Uterus (tissue), 4 donors: ENCODE measurements at places on chromosomes 12 and 14. TPM values are rescaled to one million over a fixed set of nuclear protein-coding genes. Genes with fewer than 3 reads are reported as not detected.
A peak's percentile ranks its signal among the peaks of the same experiment; 100 is the strongest.

Gene CCDC60
- total RNA-seq, result 2.4 TPM

GRCh38 chr12:79573820-79574219 is 116.9 kb downstream of the PAWR start:
- H3K4me3 ChIP-seq, result no peak overlapping the region
- H3K27me3 ChIP-seq, result no peaks in the 10 kb centered on the region
- no peaks in the 10 kb centered on the region for H3K4me1 ChIP-seq
- H3K27ac ChIP-seq, result no peak overlapping the region
- no peaks in the 10 kb centered on the region for H3K36me3 ChIP-seq
- DNase-seq, result no peak

DNA sequence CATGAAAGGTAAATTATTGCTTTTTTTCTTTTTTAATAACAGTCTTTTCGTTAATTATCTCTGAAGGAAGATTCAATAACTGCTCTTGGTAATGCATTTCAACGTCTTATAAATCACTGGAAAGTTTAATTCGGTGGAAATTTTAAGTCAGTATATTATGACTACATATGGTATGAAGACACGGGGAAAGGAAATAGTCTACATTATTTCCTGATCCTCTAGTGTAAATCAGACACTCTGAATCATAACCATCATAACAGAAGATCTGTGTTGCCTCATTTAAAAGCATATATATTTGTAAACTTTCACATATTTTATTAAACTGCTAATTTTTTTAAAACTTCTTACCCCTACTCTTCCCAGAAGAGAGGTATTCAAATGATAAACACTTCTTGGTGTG is 53.7 kb downstream of the EFCAB11 start:
- no peak for DNase-seq
- no peak overlapping the region for H3K27ac ChIP-seq
- H3K27me3 ChIP-seq, result no peaks in the 10 kb centered on the region
- H3K4me1 ChIP-seq, result no peaks in the 10 kb centered on the region

Gene ANKS1B
- total RNA-seq, result 62.6 TPM

GRCh38 chr12:109157986-109158385 is 41.6 kb downstream of the ACACB start:
- no peak overlapping the region for H3K4me3 ChIP-seq
- H3K27me3 ChIP-seq, result no peaks in the 10 kb centered on the region
- DNase-seq, result no peak
- H3K4me1 ChIP-seq, result no peaks in the 10 kb centered on the region

DNA sequence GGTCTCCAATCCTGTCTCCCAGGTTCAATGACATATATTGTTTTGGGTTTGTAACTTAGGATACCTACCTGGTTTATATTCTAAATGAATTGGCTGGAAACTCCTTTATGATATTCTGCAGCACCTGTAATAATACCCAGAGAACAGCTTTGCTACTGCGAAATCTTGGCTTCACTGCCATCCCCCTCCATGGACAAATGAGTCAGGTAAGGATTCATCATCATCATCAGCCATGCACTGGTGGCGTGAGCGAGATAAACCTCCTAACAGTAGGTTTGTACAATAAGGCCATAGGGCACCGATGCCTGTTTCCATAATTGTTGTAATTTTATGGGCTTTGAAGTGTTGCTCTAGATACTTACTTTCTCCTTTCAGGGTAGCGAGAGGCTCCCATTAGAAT is 10.7 kb downstream of the DDX47 start:
- no peak for DNase-seq
- no peaks in the 10 kb centered on the region for H3K4me1 ChIP-seq
- no peaks in the 10 kb centered on the region for H3K36me3 ChIP-seq
- H3K27ac ChIP-seq, result no peak overlapping the region
- no peaks in the 10 kb centered on the region for H3K27me3 ChIP-seq
- no peak overlapping the region for H3K4me3 ChIP-seq

GRCh38 chr12:14048941-14049545 is 67.6 kb upstream of the GRIN2B start:
- DNase-seq, result no peak
- H3K27ac ChIP-seq, result no peak overlapping the region
- no peaks in the 10 kb centered on the region for H3K27me3 ChIP-seq
- H3K36me3 ChIP-seq, result no peaks in the 10 kb centered on the region

- no peaks in the 10 kb centered on the region for H3K27me3 ChIP-seq
- H3K27ac ChIP-seq, result peak overlapping the region; percentile 78
- DNase-seq, result no peak
- no peak overlapping the region for H3K4me3 ChIP-seq
- no peaks in the 10 kb centered on the region for H3K4me1 ChIP-seq
- no peaks in the 10 kb centered on the region for H3K36me3 ChIP-seq
Measured at GRCh38 chr12:75720812-75721641, 209.6 kb upstream of the KRR1 start.

- no peaks in the 10 kb centered on the region for H3K4me1 ChIP-seq
- no peak overlapping the region for H3K4me3 ChIP-seq
- no peaks in the 10 kb centered on the region for H3K36me3 ChIP-seq
- DNase-seq, result no peak
Measured at GRCh38 chr14:64549016-64549415, 745 bp upstream of the PPP1R36 start.

GRCh38 chr12:83082690-83083276 is 396.1 kb downstream of the TMTC2 start:
- DNase-seq, result no peak
- no peaks in the 10 kb centered on the region for H3K4me1 ChIP-seq
- H3K27me3 ChIP-seq, result no peaks in the 10 kb centered on the region
- no peak overlapping the region for H3K4me3 ChIP-seq
- no peak overlapping the region for H3K27ac ChIP-seq
- H3K36me3 ChIP-seq, result no peaks in the 10 kb centered on the region

- H3K36me3 ChIP-seq, result no peaks in the 10 kb centered on the region
- DNase-seq, result no peak
- no peaks in the 10 kb centered on the region for H3K27me3 ChIP-seq
Measured at GRCh38 chr12:123105211-123105826, 45.6 kb downstream of the PITPNM2 start.
